ENCODE measurements at places on chromosomes 11 and 22.

GRCh38 chr22:41713004-41713403, 13.7 kb downstream of the MEI1 start:
- no peak for DNase-seq

GRCh38 chr11:102422817-102423712, 29.5 kb downstream of the TMEM123 start:
- DNase-seq: peak; percentile 41

DNA sequence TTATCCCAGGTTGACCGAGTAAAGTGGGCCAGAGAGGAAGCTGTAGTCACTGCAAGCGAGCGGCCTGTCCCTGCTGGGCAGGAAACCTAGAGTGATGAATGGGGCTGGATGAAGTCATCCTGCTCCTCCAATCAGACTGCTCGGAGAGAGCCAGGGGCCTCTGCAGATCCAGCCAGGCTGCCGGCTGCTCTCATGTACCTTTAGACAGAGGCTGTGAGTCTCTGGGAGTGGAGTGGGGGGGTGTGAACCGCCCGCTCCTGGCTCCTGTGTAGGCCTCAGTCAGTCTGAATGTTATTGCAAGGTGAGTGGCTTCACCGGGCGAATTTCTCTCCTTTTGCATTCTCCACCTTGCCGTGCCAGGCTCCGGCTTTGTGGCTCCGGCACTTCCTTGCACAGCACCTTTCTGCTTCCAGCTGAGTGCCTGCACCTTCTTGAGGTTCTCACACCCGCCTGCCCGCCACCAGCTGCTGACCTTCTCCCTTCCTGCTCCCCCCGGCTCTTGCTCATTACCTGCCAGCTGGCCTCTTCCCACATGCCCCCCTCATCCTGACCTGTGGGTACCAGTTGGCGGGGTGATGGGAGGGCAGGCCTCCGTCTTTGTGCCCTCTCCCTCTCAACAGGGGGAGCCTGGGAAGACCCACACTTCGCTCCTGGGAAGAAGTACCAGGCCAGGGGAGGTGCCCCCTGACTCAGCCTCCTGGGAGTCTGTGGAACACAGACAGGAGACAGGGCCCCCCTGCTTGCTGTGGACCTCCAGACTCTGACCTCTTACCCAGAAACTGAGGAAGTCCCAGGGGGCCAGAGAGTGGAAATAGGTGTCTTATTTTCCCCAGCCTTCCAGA, 79.9 kb downstream of the GRAMD1B start:
- DNase-seq: no peak

DNA sequence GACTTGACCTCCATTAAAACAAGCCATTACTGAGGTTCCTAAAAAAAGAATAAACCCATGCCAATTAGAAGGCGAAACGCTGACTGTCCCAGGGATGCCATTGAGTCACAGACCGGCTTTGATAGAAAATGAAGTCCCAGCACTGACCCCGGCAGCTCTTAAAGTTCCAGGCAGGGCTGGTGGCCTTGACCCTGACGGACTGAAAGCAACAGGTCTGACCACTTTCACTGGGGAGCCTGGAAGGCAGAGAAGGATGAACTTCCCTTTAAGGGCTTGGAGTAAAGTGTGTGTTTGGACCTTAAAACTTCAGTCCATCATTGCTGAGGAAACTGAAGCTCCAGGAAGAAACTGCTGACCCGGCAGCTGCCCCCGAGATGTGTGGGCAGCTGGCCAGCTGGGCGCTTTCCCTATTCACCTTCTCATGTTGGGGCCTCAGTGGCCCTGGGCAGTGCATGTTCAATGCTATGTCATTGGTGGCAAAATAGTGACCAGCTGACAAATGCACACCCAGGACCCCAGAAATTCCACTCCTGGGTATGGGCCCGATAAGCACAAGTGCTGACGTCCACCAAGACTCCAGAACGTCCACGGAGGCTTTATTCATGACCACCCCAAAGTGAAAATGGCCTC, 18.9 kb upstream of the EFCAB6 start:
- DNase-seq: no peak

- no peak for DNase-seq
These were observed 5.4 kb downstream of the PLA2G6 start for GRCh38 chr22:38176170-38176741.

GRCh38 chr11:46451759-46452158, 60.2 kb upstream of the CHRM4 start:
- no peak for DNase-seq

- DNase-seq: no peak
These were observed 39.3 kb upstream of the TP53I11 start for GRCh38 chr11:44989831-44990566.

- DNase-seq: peak; percentile 62
These were observed 6.2 kb downstream of the MRGPRD start for GRCh38 chr11:68974421-68975194.

- no peak for DNase-seq
These were observed 1.9 kb downstream of the CLDN5 start for GRCh38 chr22:19522190-19522880.

GRCh38 chr11:29432719-29433325, 584.0 kb downstream of the KCNA4 start:
- DNase-seq: no peak

GRCh38 chr11:1882265-1883238, 9.1 kb downstream of the PRR33 start:
- DNase-seq: peak; percentile 46

- DNase-seq: no peak
These were observed 11.3 kb downstream of the ANKK1 start for GRCh38 chr11:113398669-113399430.

- DNase-seq: peak; percentile 4
These were observed 28.8 kb upstream of the CPT1A start for GRCh38 chr11:68870470-68870869.

DNA sequence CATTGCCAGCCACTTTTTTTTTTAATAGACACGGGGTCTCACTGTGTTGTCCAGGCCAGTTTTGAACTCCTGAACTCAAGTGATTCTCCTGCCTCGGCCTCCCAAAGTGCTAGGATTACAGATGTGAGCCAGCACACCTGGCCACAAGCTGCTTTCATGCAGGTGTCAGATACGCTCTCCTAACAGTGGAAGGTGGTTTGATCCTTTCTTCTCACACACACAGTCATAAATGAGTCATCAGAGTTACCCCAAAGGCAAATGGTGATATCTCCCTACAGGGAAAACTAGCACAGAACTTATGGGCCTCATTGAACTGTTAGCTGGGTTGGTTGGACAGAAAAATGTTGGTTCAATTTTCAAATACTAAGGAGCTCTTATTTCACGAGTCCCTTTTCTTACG, 38.2 kb upstream of the UBASH3B start:
- DNase-seq: no peak

GRCh38 chr11:4050138-4050537, 44.5 kb upstream of the RRM1 start:
- DNase-seq: no peak

- DNase-seq: no peak
These were observed 84.8 kb upstream of the HTATIP2 start for GRCh38 chr11:20278727-20279126.

DNA sequence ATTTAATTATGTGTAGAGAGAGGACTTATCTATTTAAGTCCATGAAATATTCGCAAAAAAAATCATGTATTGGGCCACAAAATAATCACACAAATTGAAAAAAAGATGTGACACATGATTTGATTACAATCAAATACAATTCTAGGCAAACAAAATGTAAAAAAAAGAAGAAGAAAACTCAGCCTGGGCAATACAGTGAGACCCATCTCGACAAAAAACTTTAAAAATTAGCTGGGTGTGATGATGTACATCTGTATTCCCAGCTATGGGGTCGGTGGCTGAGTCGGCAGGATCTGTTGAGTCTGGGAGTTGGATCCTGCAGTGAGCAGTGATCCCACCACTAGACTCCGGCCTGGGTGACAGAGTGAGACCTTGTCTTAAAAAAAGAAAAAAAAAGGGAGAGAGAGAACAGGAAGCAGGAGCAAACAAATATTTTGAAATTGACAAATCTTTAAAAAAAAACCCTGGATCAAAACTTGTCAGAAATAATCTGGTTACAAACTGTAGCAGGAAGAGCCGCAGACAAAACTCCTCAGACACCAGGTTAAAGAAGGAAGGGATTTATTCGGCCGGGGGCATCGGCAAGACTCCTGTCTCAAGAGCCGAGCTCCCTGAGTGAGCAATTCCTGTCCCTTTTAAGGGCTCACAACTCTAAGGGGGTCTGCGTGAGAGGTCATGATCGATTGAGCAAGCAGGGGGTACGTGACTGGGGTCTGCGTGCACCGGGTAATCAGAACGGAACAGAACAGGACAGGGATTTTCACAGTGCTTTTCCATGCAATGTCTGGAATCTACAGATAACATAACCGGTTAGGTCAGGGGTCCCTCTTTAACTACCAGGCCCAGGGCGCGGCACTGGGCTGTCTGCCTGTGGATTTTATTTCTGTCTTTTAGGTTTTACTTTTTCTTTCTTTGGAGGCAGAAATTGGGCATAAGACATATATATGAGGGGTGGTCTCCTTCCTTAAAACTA, 3.3 kb upstream of the TYMP start:
- DNase-seq: no peak

All from NCI-H526 (cell line).